KG1 (cell line): ENCODE measurements at places on chromosomes 3 and 15.

DNA sequence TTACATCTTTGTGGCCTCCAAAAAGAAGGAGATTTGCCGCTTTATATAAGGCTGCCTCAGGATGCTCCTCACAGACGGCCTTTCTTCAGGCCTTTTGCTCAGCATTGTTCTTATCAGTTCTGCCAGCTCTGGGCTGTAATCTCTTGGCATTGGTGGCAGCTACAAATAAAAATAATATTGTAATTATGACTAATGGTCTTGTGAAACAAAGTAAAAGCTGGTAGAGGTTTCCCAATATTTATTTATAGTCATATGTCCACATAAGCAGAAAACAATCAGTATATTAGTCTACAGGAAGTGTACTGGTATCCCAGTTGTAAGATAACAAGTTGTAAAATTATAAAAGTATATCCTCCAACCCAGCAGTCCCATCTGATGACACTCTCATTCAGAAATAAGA is 7.3 kb downstream of the NEK4 start:
- no peak for DNase-seq

DNA sequence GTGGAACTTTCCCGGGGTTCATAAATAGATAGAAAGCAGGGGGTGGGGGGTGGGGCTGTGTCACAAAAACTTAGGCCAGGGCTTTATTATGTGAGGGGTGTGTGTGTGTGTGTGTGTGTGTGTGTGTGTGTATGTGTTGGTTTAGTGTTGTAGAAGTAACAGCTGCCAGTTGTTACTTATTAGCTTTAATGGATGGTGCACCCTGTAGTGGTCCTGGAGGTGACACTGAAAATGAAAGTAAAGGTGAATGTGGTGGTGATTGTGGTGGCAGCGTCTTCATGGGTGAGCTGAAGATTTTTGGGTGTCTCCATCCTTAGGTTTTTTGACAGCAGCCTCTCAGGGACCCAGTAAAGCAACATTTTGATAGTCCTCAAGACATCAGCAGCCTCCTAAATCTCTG is 449.9 kb downstream of the PDCD6IP start:
- no peak for DNase-seq

DNA sequence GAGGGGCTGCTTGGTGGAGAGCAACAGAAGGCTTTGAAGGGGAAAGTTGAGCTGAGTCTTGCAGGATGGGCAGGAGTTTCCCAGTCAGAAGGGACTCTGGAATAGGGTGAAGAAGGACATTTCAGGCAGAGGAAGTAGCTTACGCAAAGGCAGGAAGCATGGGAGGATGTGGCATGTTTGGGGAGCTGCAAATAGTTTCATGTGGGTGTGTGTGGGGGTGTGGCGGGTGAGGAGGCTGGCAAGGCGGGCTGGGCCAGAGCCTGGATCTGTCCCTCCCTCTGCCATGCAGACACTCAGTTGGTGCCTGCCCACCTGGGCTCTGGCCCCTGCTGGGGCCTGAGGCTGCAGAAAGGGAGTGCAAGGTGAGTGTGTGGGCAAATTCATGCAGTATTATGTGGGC is 10.4 kb downstream of the TEX264 start:
- DNase-seq: peak; percentile 16

DNA sequence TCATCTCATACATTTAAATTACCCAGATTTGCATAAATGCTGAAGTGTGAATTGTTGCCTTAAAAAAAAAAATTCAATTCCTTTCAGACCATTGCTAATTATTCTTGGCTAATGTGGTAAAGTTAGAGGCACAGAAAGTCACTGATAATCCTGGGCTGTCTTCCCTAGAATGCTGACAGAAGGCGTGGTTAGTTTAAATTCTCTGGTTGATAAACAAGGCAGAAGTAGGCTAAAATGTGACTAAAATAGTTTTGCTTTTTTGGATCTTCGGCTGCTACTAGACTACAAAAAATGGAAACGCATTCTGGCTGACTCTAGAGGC is 193.7 kb downstream of the OTOL1 start:
- no peak for DNase-seq

- no peak for DNase-seq
Measured at GRCh38 chr3:192010490-192010889, 549.5 kb downstream of the PYDC2 start.

DNA sequence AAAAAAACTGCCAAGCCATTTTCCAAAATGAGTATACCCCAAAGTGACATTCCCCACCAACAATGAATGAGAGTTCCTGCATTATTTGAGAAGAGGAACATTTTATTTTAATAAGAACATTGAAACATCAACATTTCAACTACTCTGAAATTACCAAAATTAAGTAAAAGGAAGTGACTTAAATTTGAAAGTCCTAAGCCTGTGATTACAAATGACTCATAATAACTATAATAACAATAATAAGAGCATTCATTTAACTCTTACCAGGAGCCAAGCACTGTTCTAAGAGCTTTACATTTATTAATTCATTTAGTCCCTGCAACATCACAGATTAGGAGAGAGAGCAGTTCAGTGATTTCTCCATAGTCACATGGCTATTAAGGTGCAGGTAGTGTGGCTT is 32.4 kb downstream of the LRRC28 start:
- no peak for DNase-seq

- no peak for DNase-seq
Measured at GRCh38 chr3:14252321-14253021, 73.9 kb downstream of the LSM3 start.

- no peak for DNase-seq
Measured at GRCh38 chr15:100311154-100311625, 30.6 kb downstream of the ADAMTS17 start.

DNA sequence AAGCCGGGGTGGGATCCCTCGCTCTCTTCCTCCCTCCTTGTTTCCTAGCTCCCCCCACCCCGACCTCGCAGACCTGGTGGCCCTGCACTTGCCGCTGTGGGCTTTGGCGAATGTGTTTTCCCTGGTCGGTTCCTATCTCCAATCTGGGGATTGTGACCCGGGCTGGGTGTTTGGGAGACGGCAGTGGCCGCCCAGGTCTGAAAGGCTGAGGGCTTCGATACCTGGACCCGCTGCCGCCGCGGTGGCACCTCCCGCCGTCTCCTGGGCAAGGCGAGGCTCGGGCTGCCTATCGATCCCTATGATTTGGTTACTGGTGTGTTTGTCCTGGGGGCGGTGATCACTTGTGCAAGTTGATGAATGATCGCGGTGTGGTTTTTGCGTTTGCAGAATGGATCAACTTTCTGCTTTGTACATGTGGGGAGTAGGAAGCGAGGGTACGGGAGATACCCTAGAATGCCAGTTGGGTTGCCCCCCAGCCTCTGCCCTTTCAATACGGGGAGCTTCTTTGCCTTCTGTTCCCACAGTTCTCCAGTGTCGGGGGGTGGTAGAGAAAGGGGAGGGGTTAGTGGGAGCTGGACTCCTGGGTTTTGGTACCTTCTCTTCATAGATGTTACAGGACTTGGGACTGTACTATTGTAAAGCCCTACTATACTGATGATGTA is 3.0 kb downstream of the BBX start:
- DNase-seq: no peak

DNA sequence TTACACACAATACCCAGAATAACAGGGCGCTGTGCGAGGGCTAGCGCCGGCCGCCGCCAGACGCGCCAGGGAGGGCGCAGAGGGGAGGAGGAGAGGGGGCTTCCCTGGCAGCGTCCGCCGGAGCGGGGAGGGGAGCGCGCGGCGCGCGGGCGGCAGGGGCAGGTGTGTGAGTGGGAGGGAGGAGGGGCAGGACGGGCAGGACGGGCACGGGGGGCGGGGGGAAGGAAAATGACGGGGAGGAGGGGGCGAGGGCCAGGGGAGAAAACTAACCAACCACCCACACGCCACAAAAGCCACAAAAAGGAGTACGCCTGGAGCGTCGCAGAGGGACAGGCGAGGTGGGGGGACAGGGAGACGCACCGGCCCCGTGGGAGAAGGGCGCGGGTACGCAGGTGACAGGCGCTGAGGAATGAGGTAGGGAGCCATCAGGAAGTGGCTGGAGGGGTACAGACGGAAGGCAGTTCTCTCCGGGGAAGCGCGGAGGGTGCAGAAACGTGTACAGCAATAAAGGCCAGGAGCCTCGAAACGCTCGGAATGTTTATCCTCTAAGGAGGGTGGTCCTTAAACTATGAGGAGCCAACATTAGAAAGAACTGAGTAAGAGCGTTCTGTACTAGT is 610 bp upstream of the SATB1 start:
- DNase-seq: peak; percentile 50

DNA sequence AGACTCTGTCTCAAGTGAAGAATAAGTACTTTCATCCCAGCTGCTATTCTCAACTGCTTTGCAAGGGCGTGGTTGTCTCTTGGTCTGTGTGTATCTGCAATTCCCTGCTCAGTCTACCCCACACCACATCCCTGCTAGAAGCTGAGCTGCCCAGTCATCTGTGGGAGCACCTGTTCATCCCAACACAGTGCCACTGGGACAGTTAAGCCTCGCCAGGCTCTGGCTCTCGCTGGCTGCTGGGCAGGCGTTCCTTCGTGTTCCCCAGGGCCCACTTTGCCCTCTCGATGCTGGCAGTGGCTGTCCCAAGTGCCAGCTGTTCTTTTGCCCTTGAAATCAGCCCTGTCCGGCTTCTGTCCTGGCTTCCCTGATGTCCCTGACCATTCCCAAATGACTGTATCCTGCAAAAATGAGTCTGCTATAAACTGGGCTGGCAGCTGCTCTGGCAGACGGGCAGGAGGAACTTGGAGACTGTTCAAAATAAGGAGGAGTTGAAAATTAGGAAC is 91.6 kb upstream of the KLHL25 start:
- DNase-seq: no peak

DNA sequence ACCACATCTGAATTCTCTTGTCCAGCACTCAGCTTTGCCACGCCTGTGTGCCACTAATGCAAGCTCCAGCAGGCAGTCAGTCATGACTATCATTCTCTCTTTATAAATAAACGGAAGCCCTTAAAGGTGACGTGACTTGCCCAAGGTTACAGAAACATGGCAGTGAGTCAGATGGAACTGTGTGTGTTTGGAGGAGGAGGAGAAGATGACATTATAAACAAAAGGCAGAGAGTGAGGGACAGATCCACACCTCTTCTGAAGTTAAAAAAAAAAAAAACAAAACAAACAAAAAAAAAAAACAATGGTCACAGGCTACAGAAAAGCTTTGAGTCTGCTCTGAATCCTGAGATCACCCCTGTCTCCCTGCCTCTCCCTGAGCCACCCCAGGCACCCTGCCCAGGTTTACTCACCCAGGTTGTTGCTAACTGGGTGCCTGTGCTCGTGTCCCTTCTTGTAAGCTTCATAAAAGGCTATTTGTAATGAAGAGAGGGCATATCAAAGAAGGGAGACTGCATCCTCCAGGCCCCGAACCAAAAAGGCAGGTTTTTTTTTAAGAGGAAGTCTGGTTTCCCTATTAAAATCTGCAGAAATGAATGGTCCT is 119.7 kb upstream of the PHLDB2 start:
- no peak for DNase-seq

DNA sequence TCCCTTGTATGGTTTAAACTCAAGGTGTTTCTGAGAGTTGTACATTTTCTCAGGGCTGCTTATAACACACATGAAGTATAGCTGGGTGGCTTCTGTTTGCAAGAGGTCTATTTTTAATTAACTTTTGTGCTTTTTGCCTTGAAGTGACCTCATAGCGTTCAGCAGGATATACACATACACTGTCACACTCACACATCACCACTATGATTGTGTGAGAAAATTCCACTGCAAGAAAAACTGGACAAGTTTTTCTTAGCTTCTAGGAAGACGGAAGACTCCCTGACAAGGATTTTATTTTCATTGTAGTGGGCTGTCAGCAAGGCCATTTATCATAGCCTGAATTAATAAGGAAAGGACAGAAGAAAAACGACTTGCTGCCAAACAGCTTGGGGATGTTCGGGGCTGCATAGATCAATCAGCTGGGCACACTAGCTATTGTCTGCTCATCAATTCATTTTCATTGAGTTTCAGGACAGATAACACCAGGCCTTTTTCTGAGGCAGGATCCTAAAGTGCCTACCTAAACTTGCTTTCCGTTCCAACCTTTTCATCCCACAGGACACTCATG is 192.8 kb upstream of the CRBN start:
- DNase-seq: no peak

DNA sequence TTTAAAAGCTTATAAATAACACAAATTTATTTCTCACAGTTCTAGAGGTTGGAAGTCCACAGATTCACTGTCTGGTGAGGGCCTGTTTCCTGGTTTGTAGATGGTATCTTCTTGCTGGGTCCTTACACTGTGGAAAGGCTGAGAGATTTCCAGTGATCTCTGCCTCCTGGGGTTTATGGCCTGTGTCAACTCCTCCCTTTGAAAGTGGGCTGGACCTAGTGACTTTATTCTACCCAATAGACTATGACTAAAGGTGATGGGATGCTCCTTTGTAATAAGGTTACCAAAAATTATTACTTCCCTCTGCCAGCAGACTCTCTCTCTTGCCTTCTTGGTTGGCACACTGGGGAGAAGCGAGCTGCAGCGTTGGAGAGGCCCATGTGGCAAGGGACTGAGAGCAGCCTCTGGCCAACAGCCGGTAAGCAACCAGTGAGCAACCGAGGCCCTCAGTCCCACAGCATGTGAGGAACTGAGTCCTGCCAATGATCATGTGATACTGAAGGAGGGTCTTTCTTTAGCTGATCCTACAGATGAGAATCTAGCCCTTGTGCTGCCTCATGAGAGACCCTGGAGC is 14.0 kb upstream of the COPG1 start:
- DNase-seq: no peak

GRCh38 chr15:74957476-74958035 is 984 bp upstream of the RPP25 start:
- DNase-seq: no peak

GRCh38 chr3:72032441-72033135 is 247.6 kb upstream of the PROK2 start:
- no peak for DNase-seq

DNA sequence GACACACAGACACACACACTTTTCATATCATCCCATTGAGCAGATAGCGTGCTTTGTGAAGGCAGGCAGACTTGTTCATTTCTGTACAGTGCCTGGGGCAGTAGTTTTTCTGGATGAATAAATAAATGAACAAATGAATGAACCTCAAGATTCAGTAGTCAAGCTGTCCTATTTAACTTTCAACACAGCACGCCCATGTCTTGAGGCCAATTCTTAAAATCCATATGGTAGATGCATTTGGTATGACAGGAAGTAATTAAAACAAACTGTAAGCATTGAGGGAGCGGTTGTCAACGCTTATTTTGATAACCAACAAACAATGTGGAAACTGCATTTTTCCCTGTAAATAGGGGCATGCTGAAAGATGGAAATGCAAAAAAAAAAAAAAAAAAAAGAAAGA is 80.0 kb upstream of the BNC1 start:
- DNase-seq: no peak

- DNase-seq: no peak
Measured at GRCh38 chr3:160129459-160130061, 95.7 kb upstream of the C3orf80 start.

DNA sequence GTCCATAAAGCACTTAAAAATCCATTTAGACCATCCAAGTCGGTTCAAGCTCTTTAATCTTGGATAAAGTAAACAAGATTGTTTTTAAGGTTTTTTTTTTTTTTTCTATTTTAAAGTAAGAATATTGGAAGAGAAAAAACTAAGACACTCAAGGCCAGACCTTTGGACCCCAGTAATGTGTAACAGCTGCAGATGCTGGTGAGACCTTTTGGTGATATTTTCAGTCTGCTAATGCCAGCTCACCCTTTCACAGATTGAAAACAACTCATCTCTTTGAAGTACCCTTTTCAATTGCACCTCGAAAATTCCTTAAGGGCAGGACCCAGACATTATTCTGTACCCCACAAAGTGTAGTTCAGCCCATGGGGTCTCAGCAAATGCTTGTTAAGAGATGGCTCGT is 260.7 kb upstream of the CTNNB1 start:
- no peak for DNase-seq
